ENCODE measurements at places on chromosomes 12 and 14.

DNA sequence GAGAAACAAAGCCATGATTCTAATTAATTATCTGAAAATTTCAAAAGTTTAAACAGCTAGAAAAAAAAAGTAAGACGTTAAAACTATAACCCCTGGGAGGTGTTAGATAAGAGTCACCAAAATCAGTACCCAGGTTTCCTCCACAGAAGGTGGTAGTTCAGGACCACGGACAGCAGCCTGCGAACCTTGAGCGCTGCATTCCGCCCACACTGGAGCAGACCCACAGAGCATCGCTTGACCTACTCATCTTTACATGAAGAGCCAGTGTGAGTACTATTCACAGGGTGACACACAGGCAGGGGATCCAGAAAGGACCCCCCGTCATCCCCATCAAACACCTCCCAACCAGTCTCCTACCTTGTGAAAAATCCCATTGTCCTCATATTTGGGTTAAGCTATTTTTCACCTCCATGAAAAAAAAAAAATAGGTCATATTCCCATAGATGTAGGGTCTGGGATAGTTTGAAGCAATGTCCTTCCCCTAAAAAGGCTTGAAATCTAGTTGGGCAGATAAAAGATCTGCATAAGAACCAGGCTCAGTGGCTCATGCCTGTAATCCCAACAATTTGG is 8.8 kb upstream of the CHGA start:
- DNase-seq, result no peak

DNA sequence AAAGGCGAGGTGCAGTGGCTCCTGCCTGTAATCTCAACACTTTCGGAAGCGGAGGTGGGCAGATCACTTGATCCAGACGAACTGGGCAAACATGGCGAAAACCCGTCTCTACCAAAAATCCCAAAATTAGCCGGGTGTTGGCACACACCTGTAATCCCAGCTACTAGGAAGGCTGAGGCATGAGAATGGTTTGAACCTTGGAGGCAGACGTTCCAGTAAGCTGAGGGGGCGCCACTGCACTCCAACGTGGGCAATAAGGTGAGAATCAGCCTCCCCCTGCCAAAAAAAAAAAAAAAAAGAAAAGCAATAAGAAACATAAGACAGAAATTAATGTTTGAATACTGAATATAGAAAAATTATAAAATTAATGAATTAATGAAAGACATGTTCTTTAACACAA is 928.7 kb downstream of the LRFN5 start:
- DNase-seq, result no peak

DNA sequence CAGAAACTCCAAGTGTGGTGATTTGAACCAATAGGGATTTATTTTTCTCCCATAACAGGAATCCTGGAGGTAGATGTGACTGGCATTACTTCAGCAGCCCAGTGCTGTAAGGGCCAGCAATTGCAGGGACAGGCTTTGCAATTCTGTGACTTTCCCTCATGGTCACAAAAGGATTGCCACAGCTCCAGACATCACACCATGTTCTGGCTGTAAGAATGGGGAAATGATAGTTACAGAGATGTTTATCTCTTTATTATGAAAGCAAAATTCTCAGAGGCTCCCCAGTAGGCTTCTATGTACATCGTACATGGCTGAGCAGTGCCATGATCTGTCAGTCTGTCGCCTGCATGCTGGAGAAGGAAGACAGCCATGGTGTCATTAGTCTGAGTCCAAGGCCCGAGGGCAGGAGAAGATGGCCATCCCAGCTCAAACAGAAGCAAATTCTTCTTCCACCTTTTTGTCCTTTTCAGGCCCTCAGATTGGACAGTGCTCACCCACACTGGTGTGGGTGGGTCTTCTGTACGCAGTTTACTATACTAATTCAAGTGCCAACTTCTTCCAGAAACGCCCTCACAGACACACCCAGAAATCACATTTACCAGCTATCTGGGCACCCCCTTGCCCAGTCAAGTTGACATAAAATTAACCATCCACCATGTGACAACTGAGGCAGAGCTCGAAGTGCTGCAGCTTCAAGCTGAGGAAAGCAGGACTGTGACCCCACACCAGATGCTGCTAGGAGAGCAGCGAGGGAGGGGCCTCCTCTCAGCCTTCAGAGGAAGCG is 17.2 kb downstream of the ZBTB42 start:
- DNase-seq, result no peak

DNA sequence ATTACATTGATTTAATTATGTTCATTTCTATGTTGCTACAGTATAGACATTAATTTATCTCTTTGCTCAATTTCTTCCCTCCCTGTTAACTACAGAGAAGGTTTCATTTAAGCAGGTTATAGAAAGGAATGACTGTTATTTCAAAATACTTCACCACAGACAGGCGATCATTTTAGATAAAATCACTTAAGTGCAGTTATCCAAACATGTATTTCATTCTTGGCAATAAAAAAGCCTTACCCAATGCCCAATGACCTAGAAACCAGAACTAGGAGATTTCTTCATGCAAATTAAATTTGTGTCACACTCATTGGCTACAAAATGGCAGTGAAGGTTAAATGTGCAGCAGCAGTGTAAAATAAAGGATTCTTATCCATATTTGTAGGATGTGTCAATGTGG is 266.4 kb downstream of the KCNH5 start:
- no peak for DNase-seq
